Central memory CD8-positive, alpha-beta T cell (primary cell): ENCODE measurements at places on chromosomes 3 and 15.

DNA sequence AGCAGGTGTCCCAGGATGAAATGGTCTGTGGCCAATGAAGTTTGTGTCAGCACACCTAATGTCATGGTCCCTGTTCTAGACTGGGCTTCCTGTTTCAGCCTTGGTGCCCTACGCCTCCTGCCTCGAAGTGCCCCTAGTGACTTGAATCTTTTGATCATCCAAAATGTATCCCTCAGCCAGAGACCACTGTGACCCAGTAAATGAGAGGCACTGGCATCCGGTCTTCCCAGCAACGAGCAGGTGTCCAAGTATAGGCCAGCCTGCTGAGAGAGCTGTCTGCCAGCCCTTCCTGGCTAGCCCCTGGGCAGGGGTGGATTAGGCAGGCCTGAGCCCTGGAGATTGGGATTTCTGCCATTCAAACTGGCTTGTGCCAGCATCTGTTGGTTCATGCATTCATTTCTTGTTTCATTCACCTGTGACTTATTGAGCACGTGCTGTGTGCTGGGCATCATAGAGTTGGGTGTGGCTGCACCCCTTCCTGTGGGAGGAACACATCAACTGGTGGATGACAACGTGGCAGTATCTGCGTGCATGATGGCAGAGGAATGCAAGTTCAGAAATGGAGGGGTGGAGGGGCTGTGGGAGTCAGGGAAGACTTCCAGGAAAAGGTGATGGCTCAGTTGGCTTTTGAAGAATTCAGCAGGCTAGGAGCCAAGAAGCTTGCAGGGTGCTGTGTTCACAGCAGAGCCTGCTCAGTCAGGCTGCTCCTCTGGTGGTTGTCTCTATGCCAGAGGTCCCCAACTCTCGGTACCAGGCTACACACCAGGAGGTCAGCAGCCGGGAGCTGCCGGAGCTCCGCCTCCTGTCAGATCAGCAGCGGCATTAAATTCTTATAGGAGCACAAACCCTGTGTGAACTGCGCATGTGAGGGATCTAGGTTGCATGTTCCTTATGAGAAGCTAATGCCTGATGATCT, 21.6 kb downstream of the ESYT3 start:
- DNase-seq, result no peak

DNA sequence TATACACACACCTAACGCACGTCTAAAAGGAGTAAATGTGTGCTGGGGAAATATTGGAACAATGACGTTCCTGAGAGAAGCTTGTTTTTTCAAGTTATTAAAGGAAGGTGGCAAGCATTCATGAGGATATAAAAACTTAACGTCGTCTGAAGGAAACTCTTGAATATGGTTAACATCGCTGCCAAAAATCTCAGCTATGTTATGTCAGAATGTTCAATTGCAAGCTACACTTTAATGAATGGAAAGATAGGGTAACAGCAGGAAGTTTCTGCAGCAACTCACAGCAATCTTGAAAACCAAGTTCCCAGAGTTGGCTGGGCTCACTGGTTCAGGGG, 54.3 kb upstream of the MEF2A start:
- DNase-seq, result no peak

- DNase-seq, result no peak
These were observed 121.8 kb downstream of the ADAM10 start for GRCh38 chr15:58627701-58628100.

DNA sequence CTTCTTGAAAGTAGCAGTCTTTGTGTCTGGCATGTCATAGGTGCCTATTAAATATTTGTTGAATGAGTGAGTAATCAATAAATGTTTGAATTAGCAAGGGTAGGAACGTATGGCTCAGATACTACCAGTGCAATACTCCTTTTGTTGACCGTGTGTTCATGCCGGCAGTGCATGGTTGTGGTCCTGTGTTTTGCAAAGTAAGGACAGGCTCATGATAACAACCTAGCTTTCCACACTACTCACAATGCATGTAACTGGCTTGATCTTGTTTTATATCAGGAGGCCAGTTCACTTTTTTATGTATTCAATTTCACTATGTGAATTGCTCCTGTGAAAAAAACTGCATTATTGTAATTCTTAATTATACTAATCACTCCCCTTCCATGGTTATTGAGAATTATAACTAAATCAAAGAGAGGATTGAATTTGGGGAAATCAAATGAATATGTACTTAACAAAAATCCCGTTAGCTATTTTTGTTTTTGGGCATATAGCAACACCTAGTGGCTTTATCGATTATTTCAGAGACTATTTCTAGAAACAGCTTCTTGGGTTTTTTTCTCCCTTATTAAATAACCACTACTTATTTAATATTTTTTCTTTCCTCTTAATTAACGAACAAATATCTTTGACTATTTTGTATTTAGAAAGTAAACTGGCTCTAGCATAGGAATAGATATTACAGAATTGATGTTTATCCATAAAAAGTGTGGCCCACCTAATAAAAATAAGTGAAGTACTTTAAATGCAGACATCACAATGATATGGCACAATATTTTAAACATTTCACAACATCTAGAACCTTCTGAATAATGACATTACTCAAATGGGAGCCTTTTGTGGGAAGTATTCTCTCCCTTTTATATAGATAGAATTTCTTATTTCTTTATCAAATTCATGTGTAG, 218.5 kb downstream of the BBX start:
- DNase-seq, result no peak

DNA sequence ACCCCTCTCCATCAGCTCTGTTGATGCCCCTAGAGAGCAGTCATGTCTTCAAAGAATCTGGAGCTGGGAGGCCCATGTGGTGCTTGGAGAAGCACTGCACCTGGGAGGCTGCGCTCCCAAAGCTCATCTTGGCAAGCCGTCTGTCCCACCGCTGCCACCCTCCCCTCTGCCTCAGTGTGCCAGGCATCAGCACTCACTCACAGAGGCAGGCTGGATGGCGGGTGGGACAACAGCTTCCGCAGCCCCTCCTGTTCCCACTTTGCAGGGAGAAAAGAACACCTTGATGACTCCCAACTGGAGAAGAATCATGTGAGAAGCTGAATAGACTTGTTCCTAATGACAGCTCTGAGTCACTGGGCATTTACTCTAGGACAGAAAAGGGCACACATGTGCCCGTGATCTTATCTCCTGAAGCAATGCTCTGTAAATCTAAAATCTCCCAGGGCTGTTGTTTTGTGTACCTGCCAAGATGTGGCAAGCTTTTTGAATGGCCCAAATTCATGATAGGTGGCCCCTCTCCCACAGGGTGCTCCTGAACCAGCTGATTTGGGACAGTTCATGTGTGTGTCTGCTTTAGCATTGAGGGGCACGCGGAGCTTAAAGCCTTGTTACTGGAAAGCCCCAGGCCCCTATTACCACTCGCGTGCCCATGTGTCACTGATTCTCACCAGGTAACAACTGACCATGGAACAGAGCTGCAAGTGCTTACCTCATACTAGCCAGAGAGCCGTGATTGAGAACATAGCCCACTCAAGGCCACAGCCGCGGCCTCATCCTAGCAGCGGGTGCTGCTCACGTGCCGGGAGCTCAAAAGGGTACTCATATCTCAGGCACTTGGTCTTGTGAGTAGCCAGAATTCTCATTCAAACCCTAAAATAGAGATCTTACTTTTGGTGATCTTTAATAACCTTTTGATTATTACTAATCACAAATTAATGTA, 104.4 kb downstream of the DNAJB8 start:
- DNase-seq, result no peak

GRCh38 chr3:123948449-123948848, 12.6 kb downstream of the CCDC14 start:
- no peak for DNase-seq

- DNase-seq, result no peak
These were observed 131.4 kb downstream of the ATP1B3 start for GRCh38 chr3:142007710-142008399.

- no peak for DNase-seq
These were observed 19.4 kb downstream of the ZNF80 start for GRCh38 chr3:114218006-114218405.

- no peak for DNase-seq
These were observed 75.9 kb upstream of the FGF12 start for GRCh38 chr3:192802957-192803899.

- DNase-seq, result no peak
These were observed 143.0 kb downstream of the TNIK start for GRCh38 chr3:171317171-171317570.

DNA sequence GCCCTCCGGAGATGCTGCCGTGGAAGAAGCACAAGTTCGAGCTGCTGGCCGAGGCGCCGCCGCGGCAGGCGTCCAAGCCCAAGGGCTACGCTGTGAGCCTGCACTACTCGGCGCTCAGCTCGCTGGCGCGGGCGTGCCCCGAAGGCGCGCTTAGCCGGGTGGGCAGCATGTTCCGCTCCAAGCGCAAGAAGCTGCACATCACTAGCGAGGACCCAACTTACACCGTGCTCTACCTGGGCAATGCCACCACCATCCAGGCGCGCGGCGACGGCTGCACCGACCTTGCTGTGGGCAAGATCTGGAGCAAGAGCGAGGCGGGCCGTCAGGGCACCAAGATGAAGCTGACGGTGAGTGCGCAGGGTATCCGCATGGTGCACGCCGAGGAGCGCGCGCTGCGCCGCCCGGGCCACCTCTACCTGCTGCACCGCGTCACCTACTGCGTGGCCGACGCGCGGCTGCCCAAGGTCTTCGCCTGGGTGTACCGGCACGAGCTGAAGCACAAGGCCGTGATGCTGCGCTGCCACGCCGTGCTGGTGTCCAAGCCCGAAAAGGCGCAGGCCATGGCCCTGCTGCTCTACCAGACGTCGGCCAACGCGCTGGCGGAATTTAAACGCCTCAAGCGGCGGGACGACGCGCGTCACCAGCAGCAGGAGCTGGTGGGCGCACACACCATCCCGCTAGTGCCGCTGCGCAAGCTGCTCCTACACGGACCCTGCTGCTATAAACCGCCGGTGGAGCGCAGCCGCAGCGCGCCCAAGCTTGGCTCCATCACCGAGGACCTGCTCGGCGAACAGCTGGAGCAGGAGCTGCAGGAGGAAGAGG, 1.3 kb downstream of the FAM43A start:
- DNase-seq, result peak; percentile 22

DNA sequence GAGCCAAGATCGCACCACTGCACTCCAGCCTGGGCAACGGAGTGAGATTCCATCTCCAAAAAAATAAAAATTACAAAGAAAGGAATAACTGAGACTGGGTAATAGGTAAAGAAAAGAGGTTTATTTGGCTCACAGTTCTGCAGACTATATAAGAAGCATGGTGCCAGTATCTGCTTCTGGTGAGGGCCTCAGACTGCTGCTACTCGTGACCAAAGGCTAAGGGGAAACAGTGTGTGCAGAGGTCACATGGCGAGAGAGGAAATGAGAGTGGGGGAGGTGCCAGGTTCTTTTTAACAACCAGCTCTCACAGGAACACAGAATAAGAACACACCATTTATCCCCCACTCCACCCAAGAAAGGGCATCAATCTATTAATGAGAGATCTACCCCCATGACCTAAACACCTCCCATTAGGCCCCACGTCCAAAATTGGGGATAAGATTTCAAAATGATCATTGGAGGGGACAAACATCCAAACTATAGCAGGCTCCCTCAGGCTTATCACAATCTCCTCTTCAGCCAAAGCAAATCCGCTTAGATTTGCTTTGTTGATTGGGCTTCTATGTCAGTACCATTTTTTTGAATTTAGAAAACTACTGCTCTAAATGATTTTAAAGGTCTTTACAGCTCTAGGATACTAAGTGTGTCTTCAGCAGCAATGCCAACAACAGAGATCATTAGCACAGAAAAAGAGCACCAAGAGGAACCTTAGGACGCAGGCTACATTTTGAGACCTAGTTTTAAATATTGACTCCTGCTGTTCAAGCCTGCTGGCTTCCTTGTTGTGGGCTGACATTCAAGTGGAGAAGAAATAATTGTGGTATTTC, 84.2 kb upstream of the TBL1XR1 start:
- no peak for DNase-seq

DNA sequence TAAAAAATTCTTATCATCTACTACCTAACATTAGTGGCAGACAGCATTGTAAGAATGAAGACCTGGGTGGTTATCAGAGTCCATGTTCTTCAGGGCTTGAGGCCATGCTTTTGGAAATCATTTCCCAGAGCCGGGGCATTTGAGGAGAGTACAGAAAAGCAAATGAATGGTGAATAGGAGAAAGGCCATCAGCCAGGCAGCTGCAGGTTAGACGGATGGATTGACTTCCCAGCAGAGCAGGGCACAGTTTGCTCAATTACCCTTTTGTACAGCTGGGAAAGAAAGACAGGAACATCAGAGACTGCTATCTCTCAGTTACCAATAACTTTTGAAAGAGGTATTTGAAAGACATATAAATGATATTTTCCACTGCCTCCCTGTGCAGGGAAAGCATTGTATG, 135.6 kb downstream of the ALCAM start:
- no peak for DNase-seq

DNA sequence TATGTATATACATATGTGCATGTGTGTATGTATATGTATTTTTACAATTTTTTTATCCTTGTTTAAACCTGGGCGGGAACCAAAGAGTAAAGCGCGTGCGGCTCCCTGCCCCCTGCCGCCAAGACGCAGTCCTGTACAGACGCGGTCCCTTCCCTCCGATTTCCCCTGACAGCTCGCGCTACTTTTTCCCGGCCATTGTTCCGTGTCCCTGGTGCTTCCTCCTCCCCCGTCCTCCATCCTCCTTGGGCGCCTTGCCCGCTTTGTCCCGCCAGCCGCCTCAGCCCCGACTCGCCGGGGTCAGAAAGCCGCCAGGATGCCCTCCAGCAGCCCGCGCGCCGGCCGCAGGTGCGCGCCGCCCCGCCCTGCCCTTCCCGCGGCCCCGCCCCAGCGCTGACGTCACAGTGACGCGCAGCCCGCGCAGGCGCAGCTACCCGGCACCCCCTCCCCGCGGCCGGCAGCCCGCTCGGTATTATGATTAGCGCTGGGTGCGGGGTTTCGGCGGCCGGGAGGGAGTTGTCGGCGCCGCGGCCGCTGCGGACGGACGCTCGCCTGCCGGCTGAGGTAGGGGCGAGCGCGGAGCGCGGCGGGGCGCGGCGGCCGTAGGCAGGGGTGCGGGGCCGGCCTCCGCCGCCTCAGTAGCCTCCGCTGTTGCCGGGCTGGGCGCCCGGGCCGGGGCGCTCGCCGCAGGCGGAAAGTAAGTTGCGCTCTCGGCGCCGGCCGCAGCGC, at the start of gene SNRK:
Gene SNRK, plus strand, starts transcription at position 426 of the 726 bp plus-strand sequence. CDS start 16,664 bp downstream, outside the sequence.
- peak; percentile 89 for DNase-seq

DNA sequence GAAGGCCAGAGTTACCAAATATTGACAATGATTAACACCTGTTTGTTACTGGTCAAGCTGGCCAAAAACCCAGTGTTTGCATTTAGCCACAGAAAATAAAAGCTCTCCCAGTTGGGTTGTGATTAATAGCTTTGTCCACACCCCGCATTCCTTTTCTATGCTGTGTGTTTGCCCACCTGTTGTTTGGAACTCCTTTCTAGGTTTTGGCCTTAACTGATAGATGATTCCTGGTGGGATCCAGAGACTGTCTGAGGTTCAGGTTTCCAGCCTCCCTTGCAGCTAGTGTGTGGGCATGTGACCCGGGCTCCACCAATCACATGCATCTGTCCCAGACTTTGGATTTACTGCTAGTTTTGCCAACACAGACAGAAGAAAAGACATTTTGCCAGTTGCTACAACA, 83.8 kb downstream of the PTPRG start:
- no peak for DNase-seq

DNA sequence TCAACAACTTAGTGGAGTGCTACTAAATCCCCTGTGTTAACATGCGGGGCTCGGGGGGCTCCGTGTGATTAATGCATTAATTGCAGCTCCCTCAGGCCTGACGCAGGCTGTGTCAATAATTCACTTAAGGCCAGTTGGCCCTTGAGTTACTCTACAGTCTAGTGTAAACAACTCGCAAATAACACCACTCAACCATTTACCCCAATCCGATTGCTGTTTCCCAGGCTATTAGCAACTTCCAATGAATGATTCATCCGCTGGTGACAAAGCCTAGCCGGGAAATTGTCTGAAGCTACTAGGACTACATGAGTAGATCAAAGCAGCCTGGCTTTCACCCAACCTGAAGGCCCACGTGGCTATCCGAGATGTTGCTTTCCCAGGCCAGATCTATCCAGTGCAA, 121.3 kb upstream of the SOX14 start:
- DNase-seq, result no peak
